ENCODE measurements at places on chromosomes 11 and 22.

GRCh38 chr11:36608491-36609199 lies 10.6 kb upstream of the RAG2 start:
- DNase-seq, result no peak

DNA sequence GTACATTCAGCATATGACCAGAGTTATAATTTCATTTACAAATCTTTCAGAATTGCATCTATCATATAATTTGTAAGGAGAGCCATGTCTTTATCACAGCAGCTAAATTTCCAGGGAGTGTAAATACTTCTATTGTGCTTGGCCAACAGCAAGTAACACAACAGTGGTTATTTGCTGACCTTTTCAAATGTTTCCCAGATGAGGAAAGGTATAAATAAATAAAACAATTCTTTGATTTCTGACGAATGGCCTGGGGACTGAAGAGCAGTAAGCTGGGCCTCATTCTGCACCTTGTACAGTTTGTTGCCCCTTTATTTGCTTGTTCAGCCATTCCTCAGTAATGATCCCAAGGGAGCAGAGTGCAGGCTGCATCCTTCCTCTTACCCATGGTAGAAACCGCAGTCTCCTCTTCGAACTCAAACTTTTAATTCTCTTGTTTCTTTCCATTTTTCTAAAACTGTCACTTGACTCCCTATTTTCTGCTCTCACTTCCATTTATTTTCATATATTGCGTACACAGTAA lies 132.8 kb downstream of the DDX10 start:
- no peak for DNase-seq

DNA sequence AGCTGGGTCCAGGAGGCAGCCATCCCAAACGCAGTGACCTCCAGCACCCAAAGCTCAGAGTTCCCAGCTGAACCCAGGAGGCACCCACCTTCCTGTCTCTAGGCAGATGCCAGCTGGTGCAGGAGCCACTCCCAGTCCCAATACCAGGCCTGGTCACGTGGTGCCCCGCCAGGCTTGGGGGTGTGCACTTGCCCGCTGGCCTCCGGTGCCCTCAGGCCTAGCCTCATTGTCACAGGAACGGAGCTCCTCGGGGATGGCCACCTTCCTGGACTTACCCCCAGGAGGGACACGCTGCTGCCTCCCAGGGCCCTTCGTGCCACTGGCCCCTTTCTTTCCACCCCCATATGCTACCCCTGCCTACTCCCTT lies 4.6 kb downstream of the BID start:
- no peak for DNase-seq

DNA sequence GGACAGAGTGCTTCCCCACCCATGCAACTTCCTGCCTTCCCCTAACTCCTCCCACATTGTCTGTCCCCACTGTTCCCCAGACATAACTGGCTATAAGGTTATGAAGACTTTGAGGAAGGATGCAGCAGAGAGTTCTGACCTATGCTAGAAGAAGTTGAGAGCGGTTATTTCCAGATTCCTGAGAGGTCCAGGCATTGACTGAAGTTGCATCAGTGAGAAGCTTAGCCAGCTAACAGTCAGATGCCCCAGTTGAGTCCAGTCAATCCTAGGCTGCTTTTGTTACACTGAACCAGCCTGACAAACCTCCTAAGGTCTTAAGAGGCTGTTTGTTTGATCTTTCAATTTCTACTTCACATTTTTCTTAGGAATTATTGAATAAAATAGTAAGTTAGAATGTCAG lies 937.9 kb upstream of the CCDC90B start:
- no peak for DNase-seq

DNA sequence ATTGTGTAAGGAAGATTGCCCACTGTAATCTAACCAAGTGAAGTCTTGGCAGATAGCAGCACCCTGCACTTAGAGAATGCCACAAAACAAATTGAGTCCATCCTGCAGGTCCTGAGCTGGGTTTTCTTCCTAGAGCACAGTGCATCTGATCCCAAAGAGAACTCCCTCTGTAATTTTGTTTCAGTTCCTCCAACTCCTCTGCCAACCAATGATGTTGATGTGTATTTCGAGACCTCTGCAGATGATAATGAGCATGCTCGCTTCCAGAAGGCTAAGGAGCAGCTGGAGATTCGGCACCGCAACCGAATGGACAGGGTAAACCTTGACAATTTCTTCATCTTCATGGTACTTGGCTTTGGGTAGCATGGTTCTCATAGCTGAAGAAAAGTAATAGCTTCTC lies 33.1 kb upstream of the ST14 start:
- DNase-seq, result no peak

DNA sequence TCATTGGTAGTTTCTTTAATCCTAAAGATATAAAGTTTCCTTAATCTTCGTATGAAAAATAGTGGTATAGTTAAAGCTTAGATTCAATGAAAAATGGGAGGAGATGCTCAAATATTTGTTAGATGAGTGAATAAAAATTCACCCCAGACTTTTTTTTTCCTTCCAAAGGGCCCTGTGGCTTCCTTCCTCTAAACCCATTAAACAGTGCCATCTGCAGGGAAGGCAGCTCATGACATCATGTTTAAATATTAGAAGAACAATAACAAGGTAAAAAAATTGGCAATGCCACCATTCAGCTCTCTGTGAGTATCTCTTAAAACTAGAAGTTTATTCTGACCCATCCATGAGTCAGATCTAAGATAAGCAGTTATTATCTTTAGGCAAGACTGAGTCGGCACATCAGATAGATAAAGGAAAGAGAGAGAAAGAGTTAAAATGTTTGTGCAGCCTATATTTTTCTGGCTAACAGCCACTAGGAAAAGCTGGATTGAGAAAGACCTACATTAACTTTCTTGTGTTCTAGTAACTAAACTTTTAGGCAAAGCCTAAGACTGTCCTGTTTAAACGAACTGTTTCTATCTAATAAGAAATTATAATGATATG lies 19.1 kb upstream of the OOSP1 start:
- peak; percentile 60 for DNase-seq

DNA sequence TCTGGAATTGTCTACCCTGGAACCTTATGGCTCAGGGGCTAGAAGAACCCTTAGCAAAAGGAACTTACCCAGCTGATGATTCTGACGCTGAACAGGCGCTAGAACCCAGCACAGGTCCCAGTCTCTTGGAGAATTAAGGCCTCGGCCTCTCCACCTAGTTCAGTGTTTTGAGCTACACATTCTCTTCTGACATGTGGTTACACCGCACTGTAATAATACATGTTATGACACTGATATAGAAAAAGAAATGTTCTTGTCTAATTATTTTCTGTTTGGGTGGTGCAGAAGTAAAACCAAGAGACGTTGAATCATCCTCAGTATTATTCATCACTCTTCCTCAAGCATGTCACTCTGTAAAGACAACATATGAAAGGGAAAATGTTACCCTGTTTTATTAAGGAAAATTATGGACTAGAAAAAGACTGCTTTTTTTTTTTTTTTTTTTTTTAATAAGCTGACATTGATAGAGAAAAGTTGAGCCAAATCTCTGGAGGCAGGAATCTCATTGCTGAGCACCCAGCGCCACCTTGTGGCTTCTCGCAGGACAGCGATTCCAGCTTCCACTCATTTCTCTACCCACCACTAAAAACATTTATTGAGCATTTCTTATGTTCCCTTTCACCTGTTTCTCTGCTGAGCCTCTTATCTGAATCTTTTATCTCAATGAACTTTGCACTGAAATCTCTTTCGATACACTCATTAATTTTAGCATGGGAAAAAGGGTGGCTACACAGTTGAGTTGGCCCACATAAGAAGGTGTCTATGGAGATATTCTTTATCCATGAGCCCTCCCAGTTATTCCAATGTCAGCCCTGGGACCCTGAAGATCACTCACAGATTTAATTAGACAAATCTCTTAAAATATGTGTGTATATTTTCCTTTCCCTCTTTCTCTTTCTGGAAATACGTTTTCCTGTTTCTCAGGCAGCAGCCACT lies 12.6 kb upstream of the APLNR start:
- DNase-seq, result peak; percentile 75

GRCh38 chr11:20530942-20531703 lies 68.3 kb upstream of the SLC6A5 start:
- no peak for DNase-seq

- DNase-seq, result no peak
These were observed 117.3 kb downstream of the SHANK2 start for GRCh38 chr11:71135112-71135511.

DNA sequence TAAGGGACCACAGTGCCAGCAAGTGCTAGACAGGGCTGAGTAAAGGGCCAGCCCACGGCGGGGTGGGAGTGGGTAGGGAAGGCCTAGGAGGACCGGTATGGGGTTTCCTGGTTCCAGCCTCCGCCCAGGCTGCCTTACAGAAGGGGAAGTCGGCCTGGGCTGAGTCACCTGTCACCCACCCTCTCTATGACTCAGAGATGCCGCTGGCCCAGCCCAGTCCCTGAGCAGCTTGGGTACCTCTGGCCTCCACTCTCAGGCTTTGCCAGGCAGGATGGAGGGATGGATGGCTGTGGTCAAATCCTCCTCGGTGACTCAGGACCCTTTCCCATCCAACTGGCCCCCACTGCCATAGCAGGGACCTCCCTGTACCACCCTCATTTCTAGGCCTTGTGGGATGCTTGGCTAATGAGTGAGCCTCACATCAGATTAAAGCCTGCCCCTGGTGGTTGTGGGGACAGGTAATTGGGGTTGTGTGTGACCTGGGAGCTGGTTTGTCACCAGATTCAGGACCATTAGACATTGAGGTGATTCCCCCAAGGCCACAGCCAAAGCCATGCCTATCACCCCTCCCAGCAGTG lies 13.9 kb downstream of the SLC35E4 start:
- peak; percentile 69 for DNase-seq

DNA sequence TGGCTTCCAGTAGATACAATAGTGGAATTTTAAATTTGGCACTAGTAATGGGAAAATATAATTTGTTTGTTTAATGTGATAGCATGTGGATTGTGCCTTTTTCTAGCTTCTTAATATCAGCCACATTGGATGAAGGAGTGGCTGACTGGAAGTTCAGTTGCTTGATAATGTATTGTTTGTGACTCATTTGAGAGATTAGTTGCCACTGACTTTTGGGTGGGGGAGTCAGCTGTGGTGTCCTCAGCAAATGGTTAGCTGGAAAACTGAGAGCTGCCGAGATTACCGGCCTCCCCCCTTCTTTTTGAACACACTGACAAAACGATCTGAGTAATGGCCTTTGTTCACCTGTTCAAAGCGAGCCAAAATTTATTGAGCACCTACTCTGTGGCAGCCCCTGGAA lies 5.5 kb downstream of the JAM3 start:
- DNase-seq, result no peak

DNA sequence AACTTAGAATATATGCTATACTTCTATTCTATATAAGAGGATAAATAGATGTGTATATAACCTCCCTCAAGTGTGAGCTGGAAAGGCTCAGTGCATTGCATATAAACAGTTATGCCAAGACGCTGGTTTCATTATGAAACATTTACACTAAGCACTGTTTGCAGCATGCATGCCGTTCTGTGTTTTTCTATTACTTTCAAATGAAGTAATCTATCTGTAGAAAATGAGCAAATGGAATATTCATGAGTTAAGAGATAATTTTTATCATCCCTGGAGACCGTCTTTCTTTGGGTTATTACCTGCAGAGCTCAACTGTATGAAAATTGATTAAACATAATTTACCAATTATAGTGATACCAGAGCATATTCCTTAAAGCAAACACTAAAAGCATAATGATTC lies 925.7 kb upstream of the CCDC90B start:
- no peak for DNase-seq

GRCh38 chr11:11389238-11389637 lies 36.2 kb upstream of the CSNK2A3 start:
- DNase-seq, result peak; percentile 30

GRCh38 chr11:92866679-92867282 lies 102.7 kb upstream of the MTNR1B start:
- no peak for DNase-seq

DNA sequence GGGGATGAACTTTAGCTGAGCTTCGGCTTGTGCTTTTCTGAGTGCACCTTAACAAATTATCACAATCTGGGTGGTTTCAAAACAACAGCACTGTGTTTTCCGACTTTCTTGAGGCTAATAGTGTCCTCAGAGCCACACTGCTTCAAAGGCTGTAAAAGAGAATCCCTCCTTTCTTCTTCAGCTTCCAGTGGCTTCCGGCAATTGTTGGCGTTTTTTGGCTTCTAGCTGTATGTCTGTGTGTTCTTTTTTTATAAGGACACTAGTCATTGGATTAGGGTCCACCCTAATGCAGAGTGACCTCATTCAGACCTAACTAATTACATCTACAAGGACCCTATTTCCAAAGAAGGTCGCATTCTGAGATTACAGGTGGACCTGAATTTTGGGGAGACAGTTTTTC lies 30.6 kb downstream of the KIAA1671 start:
- no peak for DNase-seq

- DNase-seq, result no peak
These were observed 96.6 kb downstream of the FDX1 start for GRCh38 chr11:110526323-110526722.

DNA sequence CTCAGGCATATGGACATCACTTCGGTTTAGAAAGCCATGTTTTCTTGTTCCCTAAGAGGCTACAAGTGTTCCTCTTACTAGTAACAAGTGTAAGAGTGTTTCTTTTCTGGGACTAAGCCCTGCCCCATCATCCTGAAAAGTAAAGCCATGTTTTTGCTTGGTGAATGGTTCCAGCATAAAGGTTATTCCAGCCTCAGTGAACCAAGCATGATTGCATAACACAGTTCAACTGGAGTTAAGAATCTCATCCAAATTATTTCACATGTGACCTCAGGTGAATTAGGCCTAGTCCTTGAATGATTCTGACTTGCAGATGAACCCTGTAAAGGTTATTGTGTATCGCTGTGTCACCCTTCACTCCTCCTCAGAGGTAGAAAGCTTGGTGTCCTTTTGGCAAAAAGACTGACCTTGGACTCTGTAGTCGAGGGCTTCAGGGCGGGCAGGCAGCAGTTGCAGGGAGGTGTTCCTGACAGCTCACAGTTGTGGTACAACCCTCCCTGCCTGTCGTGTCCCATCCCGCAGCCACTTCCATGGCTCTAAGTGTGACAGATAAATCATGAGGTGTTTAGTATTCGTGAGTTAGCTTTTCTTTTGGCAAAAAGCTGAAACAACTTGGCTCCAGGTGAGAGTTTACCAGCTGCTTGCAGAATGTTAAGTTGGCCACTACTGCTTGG lies 321.8 kb downstream of the CADM1 start:
- no peak for DNase-seq

GRCh38 chr22:36369922-36370791 lies 17.6 kb downstream of the MYH9 start:
- DNase-seq, result peak; percentile 76

DNA sequence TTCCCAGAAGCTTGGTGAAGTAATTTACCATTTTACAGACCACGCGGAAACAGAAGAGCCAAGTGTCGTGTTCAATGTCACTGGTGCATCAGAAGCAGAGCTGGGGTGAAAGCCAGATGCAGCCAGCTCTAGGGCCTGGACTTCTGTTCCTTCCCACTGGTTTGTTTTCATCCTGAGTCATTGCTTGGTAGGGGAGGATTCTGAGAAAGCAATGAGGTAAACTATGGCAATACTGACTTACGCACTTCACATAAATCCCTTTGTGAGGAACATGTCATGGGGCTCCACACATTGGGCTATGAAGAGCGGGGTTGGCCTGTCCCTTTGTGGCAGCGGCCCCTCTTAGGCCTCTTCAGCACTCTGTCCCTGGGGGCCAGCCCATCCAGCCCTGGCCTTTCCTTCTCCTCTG lies 52.4 kb upstream of the RBFOX2 start:
- DNase-seq, result no peak

All from body of pancreas (tissue), 4 donors.